ENCODE measurements at places on chromosomes 1 and 21.
A peak's percentile ranks its signal among the peaks of the same experiment; 100 is the strongest.

DNA sequence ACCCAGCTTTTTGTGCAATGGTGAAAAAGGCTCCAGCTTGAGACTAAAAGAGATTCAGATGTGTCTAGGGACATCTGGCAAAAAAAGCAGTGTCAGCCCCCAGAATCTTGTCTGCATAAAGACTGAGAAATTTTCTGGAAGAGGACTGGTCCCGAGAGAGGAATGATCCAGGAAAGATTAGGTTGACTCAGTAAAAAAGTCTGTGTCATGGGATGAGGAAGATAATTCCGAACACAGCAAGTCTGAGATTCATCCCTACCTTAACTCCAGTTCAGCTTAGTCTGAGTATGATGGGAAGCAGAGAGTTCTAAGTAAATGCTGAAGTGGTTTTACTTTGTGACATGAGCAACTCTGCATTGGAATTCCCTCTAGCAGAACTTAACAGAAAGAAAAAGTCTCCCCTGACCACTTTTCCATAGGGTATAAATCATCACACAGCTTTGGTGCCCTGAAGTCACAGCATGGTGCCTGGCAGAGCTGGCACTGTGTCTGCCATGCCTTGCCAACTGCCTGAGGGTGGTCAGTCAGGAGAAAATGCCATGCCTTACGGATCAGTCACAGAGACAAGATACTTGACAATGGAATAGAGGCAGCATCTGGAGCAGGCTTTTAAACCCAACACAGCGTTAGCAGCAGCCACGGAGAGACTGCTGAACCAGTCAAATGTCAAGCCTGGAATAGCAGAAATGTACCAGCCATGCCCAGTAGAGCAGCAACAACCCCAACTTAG, 153.4 kb downstream of the ZC3H11B start:
- peak; percentile 18 for DNase-seq

- DNase-seq: no peak
Observed at GRCh38 chr1:174946031-174946430, 53.7 kb upstream of the CACYBP start.

DNA sequence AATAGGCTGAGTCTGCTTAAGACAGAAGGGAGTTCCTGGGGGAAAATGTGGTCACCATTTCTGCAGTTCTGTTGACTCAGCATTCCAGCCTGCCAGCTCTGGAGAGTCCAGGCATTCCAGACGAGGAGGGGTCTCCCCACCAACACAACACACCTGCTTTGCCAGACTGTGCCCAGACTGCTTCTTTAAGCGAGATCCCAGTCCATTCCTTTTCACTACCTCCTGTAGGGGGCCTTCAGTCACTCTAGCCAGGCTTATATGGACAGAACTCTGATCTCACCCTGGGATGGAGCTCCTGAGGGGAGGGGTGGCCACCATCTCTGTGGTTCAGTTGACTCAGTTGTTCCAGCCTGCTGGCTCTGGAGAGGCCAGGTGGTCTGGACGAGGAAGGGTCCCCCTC, 48.5 kb downstream of the UBE2U start:
- DNase-seq: no peak

GRCh38 chr1:110062612-110063011, 7.9 kb downstream of the ALX3 start:
- no peak for DNase-seq

GRCh38 chr1:227797144-227797543, 18.3 kb upstream of the PRSS38 start:
- DNase-seq: no peak

GRCh38 chr1:214106375-214106774, 118.6 kb downstream of the PROX1 start:
- DNase-seq: no peak

GRCh38 chr1:115656461-115657077, 14.8 kb downstream of the VANGL1 start:
- no peak for DNase-seq

GRCh38 chr1:210726621-210727020, 397.9 kb downstream of the HHAT start:
- no peak for DNase-seq

- DNase-seq: no peak
Observed at GRCh38 chr1:5611431-5611830, 380.8 kb downstream of the NPHP4 start.

- peak; percentile 4 for DNase-seq
Observed at GRCh38 chr1:213050745-213051126, 305 bp upstream of the RPS6KC1 start.

GRCh38 chr21:27168084-27168483, 201.2 kb upstream of the ADAMTS5 start:
- no peak for DNase-seq

- DNase-seq: no peak
Observed at GRCh38 chr1:244187310-244187709, 136.2 kb downstream of the ZBTB18 start.

GRCh38 chr1:5943343-5944124, 48.7 kb downstream of the NPHP4 start:
- no peak for DNase-seq

DNA sequence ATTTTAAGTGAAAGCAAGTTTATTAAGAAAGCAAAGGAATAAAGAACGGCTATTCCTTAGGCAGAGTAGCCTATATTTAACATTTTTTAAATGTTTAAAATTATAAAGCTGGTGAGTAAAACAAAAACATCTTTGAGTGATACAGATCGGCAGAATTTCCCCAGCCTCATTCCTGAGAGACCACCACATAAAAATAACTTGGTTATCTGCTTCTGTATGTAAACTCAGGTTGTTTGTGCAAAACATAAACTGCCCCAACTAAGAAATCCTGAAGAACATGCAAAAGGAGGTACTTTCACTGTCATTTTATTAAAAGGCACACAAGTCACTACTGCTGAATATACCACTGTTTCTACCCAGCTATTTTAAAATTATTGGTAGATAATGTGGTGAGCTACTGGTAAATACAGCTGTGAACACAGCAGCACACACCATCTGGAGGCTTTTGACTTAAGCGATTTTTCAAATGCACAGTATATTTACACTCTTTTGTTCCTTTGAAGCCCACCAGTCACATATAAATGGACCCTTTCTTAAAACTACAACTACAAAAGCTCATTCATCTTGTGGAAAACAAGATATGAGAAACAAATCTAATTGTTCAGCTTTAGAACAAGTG, 119.3 kb downstream of the RERE start:
- DNase-seq: no peak

DNA sequence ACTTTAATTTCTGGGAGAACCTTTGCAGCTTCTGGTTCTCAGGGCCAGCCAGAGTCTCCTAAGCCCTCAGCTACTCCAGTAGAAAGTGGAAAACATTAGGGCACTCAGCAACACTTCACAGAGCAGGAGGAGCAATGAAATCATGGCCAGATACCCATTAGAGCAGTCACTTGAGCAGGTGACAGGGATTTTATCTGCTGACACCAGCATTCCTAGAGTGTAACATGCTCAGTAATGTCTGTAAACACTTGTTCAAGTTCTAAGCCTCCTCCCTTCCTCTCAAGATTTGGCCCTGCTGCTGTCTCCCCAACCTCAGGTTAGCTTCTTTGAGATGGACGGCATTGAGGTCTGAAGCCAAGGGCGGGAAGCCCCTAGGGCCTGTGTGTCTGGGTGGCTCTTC, 218.0 kb downstream of the GRIK3 start:
- no peak for DNase-seq

DNA sequence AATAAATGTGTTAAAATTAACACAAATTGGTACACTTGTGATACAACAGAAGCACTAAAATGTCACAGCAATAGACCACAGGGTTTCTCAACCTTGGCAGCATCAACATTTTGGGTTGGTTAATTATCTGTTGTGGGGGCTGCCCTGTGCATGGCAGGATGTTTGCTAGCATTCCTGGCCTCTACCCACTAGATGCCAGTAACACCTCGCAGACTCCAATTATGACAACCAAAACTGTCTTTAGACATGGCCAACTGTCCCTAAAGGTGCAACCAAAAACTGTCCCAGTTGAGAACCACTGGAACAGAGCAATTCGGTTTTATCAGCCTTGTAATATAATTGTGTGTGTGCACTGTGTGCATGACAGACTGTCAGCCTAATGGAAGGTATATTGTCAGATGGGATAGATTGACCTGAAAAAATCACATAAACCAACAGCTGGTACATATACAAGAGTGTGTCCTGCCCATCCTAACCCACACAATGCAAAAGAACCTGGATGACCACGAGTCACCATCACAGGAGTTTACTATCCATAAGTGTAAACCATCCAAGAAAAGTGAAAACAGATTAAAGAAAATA, 13.5 kb upstream of the ERG start:
- DNase-seq: no peak

DNA sequence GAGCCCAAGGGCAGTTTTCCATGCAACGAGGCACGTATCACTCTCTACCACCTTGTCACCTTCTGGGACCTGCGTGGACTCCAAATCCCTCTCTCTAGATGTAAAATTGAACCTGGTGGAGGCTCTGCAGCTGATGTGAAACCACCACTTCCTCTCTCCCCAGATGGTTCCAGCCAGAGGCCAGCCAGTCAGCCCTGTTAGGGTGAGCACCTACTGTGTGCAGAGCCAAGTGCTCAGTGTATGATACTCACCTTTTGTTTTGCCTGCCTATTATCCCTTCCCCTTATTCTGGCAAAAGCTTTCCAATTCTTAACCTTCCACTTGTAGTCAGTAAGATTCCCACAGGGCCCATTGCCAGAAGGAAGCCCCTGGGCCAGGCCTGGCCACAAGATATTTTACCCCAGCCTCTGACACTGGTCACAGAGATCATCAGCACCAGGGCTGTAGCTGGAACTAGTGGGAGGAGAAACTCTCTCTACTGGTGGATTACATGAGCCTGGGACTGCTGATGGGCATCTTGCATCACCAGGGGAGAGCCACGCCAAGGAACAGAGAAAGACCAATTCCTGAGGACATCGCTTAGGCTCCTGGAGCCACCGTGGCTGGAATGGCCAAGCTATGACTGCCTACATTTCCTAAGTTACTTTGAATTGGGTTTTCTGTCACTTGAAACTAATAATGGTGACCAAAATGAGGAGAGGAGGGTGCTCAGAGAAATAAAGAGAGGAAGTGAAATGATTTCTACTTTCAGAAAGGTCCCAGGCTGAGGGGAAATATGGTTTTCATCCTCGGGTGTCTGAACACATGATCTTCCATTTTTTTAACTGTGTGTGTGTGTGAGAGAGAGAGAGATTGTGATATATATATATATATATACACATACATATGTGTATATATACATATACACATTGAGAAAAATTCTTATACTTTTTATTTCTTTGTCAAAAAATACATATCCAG, 26.6 kb upstream of the RD3 start:
- no peak for DNase-seq

DNA sequence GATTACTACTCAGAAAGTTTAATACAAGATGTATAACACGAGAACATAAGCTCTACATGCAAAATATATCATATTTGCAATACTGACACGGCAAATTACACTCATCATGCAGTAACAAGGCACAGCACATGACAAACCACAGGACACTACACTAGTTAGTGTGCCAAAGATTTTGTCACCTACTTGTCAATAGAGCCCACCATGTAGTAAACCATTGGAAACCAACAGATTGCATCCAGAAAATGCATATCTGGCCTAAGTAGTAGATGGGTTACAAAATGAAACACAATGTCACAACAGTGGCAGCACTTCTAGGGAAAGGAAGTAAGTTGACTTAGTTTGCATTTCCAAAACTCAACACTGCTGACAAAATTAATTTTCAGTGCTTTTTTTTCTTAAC, 288.9 kb downstream of the KCNT2 start:
- no peak for DNase-seq

DNA sequence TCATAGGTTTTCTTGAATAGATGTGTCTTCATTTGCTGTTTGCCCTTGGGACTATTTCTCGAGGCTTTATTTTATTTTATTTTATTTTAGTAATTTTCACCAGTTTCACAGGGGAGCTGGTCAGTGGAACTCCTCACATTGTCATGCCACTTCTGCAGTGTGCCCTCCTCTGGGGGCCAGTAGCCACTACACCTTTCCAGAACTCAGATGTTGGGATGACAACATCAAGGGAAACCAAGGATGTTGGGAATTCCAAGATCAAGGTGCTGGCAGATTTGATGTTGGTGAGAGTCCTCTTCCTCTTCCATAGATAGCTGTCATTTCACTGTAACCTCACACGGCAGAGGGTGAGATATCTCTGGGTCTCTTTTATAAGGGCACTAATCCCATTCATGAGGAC, 35.5 kb downstream of the SLC26A9 start:
- no peak for DNase-seq

GRCh38 chr21:31182231-31183140, 144.2 kb upstream of the KRTAP19-8 start:
- no peak for DNase-seq

GRCh38 chr1:51445351-51446090, 73.5 kb downstream of the EPS15 start:
- no peak for DNase-seq

DNA sequence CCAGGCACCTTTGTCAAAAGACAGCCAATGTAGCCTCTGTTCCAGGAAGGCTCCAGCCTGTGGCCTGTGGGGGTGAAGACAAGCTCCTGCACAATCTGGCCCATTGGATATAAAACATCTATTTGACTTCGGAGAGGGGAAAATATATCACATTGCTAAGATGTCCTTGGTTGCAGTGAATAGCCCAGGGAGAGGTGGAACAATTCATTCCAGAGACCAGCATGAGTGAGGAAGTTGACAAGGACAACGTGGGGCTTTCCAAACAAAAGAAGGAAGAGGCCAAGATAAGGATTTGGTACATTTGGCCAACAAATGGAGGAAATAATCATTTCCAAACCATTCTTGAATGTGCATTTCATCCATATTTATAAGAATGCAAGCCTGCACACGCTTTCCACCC, 187.0 kb downstream of the ETS2 start:
- peak; percentile 61 for DNase-seq

GRCh38 chr1:214952648-214953047, 129.9 kb upstream of the KCNK2 start:
- DNase-seq: no peak

DNA sequence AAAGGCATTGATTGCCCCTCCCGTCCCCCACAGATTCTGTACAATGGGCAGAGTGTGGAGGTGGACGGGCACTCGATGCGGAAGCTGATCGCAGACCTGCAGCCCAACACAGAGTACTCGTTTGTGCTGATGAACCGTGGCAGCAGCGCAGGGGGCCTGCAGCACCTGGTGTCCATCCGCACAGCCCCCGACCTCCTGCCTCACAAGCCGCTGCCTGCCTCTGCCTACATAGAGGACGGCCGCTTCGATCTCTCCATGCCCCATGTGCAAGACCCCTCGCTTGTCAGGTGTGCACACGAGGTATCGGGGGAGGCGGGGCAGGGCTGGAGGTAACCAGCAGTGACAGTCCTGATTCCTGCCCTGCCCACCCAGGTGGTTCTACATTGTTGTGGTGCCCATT, 44.8 kb upstream of the KDM4A start:
- no peak for DNase-seq

GRCh38 chr1:151723726-151724370, 2.5 kb downstream of the RIIAD1 start:
- no peak for DNase-seq

DNA sequence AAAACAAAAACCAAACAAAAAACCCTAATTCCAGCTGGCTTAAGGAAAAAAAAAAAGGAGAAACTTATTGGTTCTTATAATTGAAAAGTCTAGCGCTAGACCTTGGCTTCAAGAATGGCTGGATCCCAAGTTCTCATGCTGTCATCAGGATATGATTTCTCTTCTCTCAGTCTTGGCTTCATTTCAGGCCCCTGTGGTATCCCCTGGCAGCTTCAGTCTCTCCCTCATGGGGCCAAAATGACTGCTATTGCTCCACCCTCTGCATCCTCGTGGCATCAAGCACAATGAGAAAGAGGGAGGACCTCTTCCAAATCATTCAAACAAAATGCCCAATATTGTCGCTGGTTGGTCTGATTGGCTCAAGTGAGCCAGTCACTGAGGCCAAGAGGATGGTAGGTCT, 80.7 kb downstream of the GIPC2 start:
- DNase-seq: no peak
